CD8-positive, alpha-beta memory T cell (primary cell): ENCODE measurements at places on chromosomes 4 and X.

- DNase-seq: no peak
Measured at GRCh38 chr4:182554736-182555135, 311.5 kb downstream of the TENM3 start.

- DNase-seq: no peak
Measured at GRCh38 chr4:56080384-56080783, 131.6 kb downstream of the CEP135 start.

DNA sequence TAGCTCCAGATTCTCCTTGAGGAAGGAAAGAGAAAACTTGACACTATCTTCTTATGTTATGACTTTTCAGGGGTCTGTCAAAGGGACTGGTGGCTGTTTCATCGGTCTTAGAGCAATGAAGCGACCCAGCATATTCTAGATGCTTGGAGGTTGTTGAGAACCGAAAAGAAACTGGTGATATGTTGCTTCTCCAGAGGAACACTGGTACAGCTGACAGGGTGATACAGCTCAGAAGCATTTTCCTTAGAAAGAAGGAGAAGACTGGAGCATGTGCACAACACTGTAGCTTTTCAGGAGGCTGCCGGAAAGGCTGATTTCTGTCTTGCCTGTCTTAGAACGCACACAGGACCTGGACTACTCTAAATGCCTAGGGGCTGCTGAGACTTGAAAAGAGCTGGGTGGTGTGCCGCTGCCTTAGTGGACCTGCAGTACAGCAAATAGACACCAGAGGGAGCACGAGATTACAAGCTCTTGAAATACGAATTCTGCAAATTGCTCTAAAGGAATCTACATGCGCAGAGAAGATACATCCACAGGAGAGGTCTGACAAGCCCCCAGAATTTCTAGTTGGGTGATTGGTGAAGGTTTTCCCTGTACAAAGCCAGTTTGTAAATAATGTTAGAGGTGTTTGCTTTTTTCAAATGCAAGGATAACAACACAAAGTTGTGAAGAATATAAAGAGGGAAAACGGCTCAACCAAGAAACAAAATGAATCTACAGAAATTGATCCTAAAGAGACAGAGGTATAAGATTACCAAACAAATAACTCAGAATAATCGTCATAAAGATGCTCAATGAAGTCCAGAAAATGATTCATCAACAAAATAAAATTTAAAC lies 223.1 kb upstream of the DMD start:
- no peak for DNase-seq

DNA sequence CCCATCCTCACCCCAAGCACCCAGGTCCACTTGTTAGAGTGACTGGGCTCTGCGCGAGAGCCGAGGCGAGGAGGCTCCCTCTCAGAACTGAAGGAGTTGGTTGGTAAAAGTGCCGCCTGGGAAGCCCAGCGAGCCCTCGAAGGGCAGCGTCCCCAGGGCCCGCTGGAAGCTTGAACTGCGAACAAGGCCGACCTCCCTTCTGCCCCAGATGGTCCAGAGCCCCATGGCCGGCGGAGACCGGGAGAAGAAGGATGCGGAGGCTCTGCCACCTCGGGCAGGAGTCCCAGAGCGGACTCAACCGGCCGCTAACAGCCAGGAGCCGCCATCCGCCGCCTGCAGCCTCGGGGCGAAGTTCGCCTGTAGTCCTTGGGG lies 116.3 kb upstream of the TEX13C start:
- no peak for DNase-seq

DNA sequence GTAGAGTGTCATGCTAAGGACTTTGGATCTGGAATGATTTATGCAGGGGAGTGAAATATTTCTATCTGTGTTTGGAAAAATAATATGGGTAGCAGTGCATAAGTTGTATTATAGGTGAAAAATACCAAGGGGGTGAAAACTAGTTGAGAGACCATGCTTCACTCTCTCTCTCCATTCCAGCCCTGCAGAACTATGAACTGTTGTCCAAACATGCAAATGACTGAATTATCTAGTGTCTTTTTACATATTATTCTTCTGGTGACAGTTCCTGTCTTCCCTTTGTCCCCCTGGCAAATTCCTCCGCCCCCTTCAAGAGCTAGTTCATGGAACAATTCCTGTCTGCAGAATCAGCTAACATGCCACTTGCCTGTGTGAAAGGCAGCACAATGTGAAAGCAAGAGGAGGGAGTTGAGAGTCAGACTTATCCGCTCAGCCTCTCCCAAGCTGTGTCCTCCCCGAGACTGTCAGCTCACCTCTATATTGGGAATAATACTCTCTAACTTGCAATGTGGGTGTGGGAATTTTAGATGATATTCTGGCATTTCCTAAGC lies 2.3 kb downstream of the PF4 start:
- no peak for DNase-seq

- no peak for DNase-seq
Measured at GRCh38 chr4:150130933-150131332, 52.7 kb downstream of the DCLK2 start.

DNA sequence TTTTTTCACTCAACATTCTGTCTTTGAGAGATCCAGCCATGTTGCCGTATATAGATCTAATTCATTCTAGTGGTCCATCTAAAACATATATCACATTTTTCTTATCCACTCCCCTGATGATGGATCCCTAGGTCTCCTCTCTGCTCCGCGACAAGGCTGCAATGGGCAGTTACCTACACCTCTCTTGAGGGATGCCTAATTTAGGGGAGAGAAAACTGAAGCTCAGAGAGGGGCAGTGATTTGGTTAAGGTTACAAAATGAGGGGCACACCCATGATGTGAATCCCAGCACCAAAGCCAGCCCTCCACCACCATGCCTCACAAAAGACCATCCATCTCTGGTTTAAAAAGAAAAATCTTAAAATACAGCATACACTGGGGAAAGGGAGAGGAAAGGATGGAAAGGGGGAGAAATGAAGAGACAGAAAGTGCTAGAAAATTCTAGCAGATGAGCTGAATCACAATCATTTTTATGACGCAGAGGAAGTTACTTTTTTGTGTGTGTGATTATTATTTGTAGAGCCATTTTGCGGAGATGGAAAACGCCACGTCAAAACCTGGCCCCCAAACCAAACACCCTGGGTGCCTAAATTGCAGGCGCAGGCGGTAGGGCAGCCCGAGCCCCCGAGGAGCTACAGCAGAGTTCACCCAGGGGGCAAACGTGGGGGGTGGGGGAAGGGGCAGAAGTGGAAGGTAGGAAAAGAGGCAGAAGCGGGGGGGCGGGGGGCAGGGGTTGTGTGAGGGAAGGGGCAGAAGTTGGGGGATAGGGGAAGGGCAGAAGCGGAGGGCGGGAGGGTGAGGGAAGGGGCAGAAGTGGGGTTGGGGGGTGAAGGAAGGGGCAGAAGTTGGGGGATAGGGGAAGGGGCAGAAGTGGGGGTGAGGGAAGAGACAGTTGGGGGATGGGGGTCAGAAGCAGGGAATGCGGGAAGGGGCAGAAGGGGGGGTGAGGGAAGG lies 1.3 kb upstream of the TSPYL2 start:
- DNase-seq: peak; percentile 42

DNA sequence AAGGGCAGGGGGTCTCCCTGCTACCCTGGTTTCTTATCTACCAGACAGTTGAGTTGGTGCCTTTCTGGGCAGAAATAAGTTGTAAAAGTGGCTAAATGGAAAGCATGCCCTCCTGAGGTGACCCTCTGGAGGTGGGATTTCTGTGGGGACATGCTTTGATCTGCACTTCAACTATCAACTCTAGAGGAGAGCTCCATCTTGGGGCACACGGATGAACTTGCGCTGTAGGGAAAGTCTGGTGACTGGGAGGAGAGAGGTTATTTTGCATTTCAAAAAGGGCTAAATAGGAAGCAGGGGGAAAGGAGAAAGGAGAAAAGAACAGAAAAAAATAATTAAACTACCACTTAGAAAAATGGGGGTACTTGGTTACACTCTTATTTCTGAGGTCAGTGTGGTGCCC lies 12.7 kb upstream of the RHOXF2B start:
- DNase-seq: no peak

- DNase-seq: no peak
Measured at GRCh38 chr4:152939621-152940020, 3.5 kb downstream of the FHDC1 start.

- no peak for DNase-seq
Measured at GRCh38 chrX:49972328-49972860, 50.0 kb downstream of the CLCN5 start.

DNA sequence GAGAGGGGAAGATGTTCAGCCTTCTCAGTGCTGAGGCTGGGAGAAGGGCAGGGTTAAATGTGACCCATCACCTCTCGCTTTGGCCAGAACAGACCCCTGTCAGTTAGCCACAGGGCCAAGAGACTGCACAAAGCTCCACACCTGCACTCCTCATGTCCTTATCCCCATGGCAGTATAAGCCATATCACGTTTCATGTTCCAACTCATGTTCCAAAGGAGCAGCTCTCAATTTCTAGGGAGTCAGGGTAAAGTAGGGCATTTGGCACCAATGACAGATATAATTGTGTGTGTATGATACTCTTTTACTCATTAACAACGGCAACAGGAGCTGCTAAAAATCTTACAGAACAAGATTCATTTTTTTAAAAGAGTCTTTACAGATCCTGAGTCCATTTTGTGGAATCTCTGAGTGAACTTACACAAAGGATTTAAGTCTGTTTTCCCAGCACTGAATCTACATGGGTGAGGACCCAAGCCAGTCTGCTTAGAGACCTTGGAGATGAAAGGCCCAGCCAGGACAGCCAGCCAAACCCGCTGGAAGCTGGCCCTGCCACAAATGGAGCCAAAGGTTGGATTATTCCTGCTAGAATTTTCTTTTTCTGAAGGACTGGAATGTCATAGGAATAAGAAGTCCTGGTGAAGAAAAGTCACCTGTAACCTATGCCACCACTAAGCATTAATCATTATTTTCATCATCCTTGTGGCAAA lies 129.1 kb upstream of the SMAD1 start:
- no peak for DNase-seq

GRCh38 chr4:86978709-86979108 lies 43.9 kb downstream of the AFF1 start:
- no peak for DNase-seq
